ENCODE measurements at places on chromosomes 5 and 9. TPM values are rescaled to one million over a fixed set of nuclear protein-coding genes. Genes with fewer than 3 reads are reported as not detected.

- no peak for DNase-seq
These were observed 106.5 kb upstream of the LPAR1 start for GRCh38 chr9:111144741-111145140.

GRCh38 chr5:77015938-77016569 is 14.2 kb upstream of the AGGF1 start:
- no peak for DNase-seq

The SMC2 gene
- 10.0 TPM for total RNA-seq

GRCh38 chr5:103951776-103952175 is 389.2 kb upstream of the NUDT12 start:
- no peak for DNase-seq

The IL5 gene
- not detected for total RNA-seq
